ENCODE measurements at places on chromosomes 2 and 18.

GRCh38 chr18:28175930-28176697 lies 816 bp downstream of the CDH2 start:
- DNase-seq: no peak

- no peak for DNase-seq
Measured at GRCh38 chr2:181992776-181993175, 7.1 kb downstream of the PPP1R1C start.

- no peak for DNase-seq
Measured at GRCh38 chr2:242013771-242014170, 144.2 kb downstream of the RTP5 start.

GRCh38 chr2:58891828-58892377 lies 650.8 kb upstream of the FANCL start:
- no peak for DNase-seq

GRCh38 chr2:95179451-95179850 lies 13.8 kb downstream of the ZNF2 start:
- no peak for DNase-seq

DNA sequence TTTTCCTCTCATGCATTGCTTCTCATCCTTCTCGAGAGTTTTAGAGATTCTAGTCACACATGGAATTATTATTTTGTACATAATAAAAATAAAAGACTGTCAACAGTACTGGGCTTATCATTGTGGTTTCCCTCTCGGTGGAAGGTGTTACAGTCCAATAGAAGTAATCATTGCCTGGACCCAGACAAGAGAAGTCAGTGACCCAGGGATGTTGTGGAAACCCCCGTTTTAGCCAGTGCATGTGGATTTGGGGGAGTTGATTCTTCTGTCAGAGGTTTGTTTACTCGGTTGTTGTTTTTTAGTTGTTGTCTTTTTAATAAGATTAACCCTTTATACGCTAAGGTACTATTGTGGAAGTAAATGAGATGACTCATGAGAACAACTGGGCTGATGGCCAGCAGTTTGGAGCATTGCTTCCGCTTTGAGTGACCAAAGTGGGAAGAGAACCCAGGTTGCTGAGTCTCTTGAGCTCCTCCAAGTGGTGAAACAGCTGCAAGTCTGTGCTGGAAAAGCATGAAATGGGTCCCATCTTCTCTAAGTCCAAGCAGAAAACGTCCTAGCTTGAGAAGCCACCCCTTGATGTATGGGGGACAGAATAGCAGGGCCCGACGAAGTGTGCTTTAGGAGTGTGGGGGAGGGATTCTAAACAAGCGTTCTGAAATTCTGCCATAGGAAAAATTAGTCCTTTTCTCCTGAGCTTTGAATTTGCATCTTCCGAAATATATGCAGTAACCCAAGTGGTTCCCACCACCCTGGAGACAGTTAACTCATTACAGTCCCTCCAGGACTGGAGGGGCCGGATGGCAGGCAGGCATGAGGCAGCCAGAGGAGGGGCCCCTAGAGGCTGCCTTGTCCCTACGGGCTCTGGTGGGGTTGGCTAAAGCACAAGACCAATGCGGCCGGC lies 61.8 kb upstream of the GPR45 start:
- no peak for DNase-seq

DNA sequence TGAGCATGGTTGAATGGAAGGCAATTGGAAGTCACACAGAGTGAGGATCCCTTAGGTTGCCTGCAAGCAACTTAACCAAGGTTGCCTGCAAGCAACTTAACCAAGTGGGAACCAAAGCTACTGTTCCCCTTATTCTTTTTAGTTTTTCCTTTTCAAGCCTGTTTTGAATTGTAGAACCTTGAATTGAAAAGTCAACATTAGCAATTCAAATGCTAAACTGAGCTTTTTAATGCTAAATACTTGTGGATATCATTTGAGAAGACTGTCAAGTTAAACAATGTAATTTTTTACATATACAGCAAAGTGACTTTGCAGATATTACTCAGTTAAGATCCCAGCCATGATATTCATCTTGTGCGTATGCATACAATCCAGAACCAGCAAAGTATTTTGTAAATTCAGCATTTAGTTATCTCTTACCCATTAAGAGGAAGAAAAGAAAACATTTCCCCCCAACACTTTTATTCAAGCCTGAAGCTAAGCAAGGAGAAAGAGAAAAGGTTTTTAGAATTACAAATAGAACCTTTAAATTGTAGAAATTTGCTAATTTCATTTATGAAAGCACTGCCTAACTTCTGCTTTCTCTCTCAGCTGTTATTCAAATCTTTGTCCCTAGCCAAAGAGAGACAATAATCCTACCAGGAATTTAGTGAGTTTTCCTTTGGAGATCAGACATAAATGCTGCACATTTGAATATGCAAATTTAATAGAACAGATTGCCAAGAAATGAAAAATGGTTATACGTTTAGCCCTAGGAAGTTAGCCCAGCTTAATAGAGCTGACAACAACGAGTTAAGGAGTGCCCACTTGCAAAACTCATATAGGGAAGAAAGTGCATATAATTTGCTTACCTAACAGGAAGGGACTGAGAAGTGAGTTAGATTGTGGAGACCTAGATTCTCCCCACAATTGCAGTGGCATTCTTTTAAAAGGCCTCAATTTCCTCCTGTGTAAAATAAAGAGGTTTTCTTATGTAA lies 643.2 kb upstream of the PIK3C3 start:
- no peak for DNase-seq

DNA sequence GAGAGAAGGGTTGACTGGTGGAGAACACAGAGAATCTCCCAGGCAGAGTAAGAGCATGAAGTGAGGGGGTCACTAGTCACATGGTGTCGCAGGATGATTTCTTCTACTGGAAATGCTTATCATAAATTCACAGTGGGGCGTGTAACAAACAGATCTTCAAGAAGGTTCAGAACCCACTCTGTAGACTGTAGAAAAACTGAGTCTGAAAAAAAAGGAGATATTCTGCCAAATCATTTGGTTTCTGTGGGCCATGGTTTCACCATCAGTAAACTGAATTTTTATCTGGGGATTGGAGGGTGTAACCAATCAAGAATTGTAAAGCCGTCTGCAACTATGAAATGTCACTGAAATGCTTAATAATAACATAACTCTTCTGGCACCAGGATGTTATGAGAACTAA lies 15.0 kb downstream of the TPGS2 start:
- DNase-seq: no peak

- DNase-seq: peak; percentile 25
Measured at GRCh38 chr18:76620321-76621170, 125.5 kb upstream of the ZNF516 start.

DNA sequence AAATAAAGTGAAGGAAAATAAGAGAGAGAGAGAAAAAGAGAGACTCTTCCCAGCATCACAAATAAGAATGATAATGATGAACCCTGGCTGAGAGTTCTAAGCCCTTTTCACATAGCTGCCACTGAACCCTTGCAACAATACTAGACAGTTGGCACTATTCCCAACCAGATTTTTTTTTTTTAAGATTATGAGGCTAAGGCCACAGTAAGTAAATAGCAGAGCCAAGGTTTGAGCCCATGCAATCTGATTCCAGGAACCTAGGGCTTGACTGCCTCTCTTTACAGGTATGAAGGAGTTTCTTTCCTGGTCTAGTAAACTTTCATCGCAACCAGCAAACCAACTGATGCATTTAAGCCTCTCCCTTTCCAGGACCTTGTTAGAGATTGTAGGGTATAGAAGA lies 424.6 kb downstream of the NCKAP5 start:
- no peak for DNase-seq

GRCh38 chr2:30710461-30710860 lies 96.8 kb downstream of the CAPN13 start:
- no peak for DNase-seq

GRCh38 chr2:45708501-45708900 lies 57.0 kb downstream of the PRKCE start:
- no peak for DNase-seq

- DNase-seq: no peak
Measured at GRCh38 chr2:200439981-200440380, 69.9 kb downstream of the KCTD18 start.

Data from immature natural killer cell (primary cell).